Activated CD4-positive, alpha-beta T cell treated with anti-CD3 and anti-CD28 coated beads for 24 hours (primary cell): ENCODE measurements at places on chromosomes 2 and 18.

- DNase-seq, result no peak
Measured at GRCh38 chr18:40653682-40654081, 1301.4 kb upstream of the PIK3C3 start.

GRCh38 chr2:168244318-168244717 is 3.1 kb downstream of the STK39 start:
- peak; percentile 22 for DNase-seq

DNA sequence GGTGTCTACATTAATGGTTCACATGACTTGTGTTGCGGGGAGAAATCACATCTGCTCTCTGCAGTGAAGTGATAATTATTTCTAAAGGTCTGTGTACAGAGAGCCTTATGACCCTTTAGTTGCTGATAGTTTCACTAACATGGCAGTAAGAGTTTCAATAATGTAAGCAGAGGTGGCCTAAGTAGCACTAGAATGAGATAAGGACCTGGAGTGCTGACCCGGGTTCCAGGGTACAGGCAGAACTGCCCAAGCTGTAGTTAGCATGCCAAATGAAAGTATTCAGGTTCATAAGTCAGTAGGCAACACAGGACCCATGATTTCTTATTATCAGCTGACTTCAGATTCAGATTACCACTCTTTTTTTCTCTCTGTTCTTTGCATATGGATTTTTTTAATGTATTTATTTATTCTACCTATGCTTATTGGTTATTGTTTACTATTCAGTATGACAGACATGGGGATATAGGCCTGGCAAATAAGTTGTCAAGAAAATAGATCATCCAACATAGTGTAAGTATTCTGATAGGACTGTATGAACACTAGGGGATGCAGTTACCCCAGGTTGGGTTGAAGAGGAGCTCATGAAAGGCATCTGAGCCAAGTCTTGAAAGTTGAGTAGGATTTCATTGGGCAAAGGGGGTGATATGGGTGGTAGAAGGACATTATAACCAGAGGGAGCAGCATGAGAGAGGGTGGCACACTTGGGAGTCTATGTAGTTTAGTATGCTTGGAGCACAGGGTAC is 105.2 kb downstream of the CCDC85A start:
- no peak for DNase-seq

GRCh38 chr2:15595342-15595905 is 3.8 kb downstream of the DDX1 start:
- no peak for DNase-seq

DNA sequence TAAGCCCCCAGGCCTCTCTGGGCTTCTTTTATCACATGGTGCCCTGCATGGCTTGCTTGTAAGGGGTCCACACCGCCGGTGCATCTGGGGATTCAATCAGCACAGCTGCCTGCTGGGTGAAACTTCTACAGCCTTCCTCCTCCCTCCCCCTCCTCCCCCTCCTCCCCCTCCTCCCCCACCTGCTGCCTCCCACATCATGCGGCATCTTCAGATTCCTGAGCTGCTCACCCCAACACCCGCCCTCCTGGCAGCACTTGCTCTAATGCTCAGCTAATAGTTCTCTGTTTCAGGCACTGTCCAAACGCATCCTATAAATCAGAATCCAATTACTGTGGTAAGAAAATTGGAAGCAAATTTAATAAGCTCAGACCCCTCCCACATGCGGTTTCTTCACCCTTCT is 150.7 kb downstream of the GALNT14 start:
- DNase-seq, result no peak

DNA sequence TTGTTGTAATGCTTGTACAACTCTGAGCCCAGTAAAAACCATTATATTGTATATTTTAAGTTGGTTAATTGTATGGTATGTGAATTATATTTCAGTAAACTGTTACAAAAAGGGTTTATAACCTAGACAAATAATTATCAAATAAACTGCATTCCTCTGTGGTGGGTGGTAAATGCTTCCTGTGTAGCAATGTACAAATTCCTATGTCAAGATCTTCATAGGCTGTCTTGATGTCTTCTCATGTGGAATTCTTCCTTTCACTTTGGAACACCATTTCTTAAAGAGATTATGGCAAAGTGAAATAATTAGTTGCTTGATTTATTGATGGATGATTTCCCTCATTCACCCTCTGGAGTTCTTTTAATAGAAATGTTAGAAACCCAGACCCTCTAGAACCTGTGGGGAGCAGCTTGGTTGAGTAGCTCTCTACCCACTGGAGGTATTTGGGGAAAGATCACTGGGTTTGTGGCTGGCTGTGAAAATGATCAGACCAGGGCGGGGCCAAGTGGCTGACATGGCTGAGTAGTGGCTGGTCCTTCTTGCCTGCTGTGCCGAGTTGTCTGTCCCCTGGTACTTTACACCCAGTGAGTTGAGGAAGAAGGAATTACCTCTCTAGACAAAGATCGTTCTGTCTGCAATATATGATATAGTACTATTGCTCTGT is 22.4 kb upstream of the MGAT5 start:
- DNase-seq, result no peak

GRCh38 chr18:52150050-52150449 is 189.9 kb upstream of the DCC start:
- no peak for DNase-seq

- no peak for DNase-seq
Measured at GRCh38 chr2:195756218-195756942, 99.4 kb downstream of the SLC39A10 start.

DNA sequence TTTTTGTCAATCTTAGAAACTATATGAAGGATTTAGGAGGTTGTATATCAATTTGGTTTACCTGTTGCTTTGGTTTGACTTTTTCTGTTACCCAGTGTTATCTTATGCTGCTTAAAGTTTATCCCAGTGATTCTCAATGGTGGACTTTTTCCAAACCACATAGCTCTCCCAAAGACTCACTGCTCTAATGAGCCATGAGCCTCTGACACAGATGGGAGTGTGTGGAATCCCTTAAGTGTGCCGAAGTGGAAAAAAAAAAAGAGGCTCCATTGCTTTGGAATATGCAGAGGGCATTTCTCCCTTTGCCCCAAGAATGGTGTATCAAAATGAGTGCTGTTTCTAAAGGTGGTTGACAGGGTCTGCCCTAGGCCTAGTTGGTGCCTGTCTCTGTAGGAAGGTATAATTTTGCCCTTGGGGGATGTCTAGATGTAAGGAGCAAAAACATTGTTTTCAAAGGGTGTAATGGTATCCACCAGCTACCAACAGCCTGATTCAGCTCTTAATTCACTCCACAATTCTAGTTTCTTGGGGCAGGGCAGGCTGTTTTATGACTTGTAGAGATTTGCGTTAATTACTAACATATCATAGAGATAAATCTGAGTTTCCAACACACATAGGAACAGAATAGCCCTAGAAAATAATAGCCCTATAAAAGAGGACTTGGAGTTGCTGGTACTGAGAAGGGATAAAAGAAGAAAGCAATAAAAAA is 64.3 kb upstream of the CYP26B1 start:
- no peak for DNase-seq

- no peak for DNase-seq
Measured at GRCh38 chr2:10780491-10780820, 32.1 kb downstream of the PDIA6 start.

GRCh38 chr2:202695166-202695565 is 60.4 kb downstream of the FAM117B start:
- DNase-seq, result no peak

DNA sequence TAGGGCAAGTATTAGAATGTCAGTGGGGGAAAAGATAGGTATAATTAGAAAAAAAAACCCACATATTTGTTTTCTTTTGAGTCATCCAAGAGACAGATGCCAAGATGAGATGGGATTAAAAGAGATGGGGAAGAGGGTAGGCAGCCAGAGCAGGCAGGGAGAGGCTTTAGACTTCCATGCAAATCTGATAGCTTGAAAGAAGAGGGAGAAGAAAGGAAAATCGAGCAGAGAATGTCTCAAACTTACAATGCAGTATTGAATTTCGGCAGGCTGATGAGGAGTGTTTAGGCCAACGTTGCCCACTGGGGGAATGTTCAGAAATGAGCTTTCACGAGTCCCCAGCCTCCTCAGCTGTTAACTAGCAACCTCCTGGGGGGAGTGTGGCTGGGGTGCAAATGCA is 91.3 kb downstream of the SPATS2L start:
- no peak for DNase-seq

DNA sequence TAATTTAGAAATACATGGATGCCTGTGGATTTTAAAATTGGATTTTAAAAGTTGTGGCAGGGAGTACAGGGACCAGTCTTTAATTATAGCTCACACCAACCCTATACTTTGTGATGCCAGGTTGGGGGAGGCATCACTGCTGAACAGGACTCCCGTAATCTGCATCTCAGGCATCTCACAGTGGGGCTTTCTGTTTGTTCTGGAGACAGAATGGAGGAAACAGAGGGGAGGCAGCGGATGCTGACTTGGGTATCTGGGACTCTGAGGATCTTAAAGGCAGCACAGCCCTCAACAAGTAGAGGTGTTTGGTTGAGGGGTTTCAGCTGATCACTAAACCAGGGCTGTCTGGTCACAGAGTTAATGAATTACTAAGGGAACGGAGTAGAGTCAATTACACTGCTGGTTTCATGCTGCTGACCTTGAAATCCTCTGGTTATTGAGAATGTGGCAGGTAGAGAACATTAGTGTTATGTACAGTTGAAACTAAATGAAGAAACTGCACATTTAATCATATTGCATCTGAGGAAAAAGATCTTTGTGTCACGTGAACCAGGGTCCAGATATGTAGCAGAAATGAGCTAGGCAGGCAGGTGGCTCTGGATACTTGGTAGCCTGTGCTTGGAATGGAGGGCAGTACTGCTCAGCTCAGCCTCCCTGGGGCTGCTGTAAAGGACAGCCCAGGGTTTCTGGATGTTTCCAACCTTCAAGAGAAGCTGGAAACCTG is 40.3 kb downstream of the FHOD3 start:
- no peak for DNase-seq

GRCh38 chr18:37481072-37481471 is 84.5 kb downstream of the CELF4 start:
- no peak for DNase-seq

DNA sequence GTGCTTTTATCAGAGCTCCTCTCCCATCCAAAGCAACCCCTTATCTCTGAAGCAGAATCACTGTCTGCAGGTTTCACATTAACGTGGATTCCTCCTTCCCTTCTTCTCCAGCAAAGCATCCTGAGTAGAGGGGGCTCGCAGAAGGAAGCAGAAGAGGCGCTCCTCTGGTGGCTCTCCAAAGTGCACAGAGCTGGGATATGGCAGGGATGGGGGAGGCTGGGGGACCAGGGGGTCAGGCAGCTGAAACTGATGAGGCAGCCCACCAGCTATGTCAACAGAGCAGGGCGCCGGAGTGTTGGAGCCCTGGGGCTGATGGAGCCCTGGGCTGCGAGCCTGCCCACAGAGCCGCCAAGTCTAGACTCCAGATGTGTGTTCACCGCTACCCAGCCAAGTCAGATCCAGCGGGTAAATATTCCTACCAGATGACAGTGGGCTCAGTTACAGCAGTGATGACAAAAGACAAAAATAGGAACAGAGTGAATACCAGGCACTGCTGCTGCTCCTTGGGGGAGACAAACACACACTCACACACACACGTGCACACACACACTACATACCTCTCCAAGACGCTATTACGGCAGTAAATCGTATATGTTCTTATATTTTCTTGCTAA is 678.3 kb upstream of the ID2 start:
- DNase-seq, result no peak

- DNase-seq, result no peak
Measured at GRCh38 chr2:37583402-37583801, 88.0 kb downstream of the CDC42EP3 start.

- no peak for DNase-seq
Measured at GRCh38 chr18:79186649-79187048, 117.5 kb downstream of the ATP9B start.

- DNase-seq, result no peak
Measured at GRCh38 chr2:180890781-180891180, 89.6 kb upstream of the UBE2E3 start.

- no peak for DNase-seq
Measured at GRCh38 chr2:95001051-95001562, 24.4 kb upstream of the MAL start.

GRCh38 chr2:217941886-217942728 is 60.7 kb downstream of the TNS1 start:
- no peak for DNase-seq

DNA sequence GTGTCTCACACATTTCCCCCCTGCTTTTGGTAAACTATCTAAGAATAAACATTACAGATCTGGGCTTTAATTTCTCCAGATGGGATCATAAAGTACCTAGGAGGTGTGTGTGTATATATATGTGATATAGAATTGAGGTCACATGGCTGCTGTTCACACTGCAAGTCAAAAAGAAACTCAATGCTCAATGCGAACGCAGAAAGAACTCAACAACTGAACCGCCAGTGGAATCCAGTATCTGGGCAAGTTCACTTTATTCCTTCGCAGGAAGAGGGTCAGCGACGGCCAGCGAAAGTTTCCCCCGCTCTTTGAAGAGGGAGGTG is 17.7 kb downstream of the POU3F3 start:
- DNase-seq, result no peak

GRCh38 chr2:201233812-201234662 is 26.3 kb upstream of the CASP8 start:
- DNase-seq, result no peak

GRCh38 chr18:45342166-45342565 is 273.1 kb upstream of the SLC14A2 start:
- DNase-seq, result no peak

DNA sequence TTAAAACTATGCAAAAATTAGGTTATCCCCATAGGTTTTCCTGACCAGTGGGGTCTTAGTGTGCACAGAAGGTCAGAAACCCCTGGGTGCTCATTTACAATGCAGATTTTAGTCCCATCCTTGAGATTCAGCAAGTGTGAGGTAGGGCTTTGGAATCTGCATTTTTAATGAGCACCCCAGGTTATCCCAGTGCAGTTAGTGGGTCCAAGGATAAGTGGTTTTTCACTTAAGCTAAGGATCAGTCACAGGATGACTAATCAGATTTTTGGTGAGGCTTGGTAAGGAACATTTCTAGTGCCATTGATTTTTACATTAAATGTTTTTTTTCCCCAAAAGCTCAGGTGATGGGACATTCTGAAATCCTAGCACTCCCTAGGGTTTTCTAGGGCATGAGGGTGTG is 50.7 kb upstream of the MGAT5 start:
- DNase-seq, result no peak

- DNase-seq, result no peak
Measured at GRCh38 chr2:235505181-235505741, 11.4 kb downstream of the AGAP1 start.

DNA sequence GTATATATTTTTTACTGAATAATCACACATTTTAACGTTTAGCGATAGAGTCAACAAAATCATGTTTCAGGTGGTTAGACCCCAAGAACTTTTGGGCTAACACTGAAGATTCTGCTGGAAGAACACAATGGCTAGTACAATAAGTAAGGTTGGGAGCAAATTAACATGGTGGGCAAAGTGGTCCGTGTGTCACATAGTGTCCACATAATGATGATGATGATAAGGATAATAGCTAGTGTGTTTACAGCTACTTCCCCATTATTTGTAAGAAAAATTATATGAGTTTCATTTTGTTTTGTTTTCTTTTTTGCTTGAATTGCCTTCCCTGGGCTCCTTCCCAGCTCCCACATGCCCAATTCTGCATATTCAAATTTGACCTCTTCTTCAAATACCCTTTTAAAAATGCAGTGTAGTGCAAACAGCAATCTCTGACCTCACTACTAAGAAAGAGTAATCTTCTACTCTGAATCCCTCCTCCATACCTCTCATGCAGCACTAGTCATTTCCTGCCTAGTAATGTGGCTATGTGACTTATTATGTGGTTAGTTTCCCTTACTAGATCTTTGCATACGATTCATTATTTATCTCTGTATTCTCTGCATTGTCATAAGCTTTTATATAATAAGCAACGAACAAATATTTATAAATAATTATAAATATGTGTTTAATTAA is 16.9 kb upstream of the VPS54 start:
- no peak for DNase-seq

- DNase-seq, result no peak
Measured at GRCh38 chr2:108145557-108146326, 94.0 kb upstream of the SULT1C3 start.
